ENCODE measurements at places on chromosomes 16 and 17.

GRCh38 chr17:8472663-8473062 lies 37.0 kb downstream of the NDEL1 start:
- DNase-seq: no peak

- no peak for DNase-seq
These were observed 20.6 kb downstream of the METTL22 start for GRCh38 chr16:8642146-8642545.

- DNase-seq: no peak
These were observed 53.6 kb downstream of the WNT3 start for GRCh38 chr17:46764709-46765401.

DNA sequence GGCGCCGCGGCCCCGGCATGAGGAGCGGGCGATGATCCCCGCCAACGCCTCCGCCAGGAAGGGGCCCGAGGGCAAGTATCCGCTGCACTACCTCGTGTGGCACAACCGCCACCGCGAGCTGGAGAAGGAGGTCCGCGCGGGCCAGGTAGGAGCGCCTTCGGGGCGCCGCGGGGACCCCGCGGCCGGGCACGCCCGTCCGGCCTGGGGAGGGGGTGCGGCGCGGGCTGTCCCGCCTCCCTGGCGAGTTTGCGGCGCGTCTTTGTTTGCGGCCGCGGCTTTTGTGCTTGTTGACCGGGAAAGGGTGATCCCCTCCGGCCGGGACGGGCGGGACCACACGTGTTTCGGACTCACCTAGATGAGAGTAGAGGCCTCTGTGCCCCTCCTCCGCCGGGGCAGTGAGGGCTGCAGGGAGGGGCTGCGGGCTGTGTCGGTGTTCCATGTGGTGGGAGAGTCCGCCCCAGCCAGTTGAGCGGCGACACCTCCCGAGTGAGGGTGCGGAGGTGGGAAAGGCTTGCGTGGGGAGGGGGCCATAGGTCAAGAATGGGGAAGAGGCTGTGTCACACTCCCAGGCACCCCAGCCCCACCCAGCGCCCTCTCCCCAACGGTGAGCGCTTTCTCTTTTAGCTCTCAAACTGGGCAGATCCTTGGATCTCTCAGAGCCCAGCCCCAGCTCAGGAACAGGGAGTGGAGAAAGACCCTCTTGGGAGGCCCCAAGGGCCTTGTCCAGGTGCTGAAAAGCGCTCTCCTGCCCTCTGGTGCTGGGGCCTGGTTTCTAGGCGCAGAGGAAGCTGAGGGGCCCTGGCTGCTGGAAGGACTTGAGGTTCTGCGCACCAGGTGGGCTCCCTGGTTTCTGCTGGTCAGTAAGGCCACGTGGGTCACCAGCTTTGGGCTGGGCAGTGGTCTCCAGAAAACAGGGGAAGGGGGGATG lies 923 bp downstream of the ANKRD13B start:
- DNase-seq: no peak

DNA sequence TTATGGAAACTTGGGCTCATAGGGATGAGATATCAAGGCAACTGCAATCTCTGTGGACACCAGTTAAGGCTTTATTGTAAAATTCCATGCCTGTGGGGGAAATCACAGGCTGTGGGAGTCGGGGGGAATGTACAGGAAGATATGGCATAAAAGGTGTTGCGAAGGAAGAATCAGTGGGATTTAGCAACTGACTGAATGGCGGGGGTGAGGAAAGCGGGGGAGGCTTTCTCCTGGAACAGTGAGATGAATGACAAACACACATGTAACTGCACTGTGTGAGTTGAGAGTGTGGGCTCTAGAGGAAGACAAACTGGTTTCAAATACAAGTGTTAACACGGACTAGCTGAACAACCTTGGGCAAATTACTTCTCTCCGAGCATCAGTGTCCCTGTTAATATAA lies 143.7 kb downstream of the PRKCB start:
- no peak for DNase-seq

DNA sequence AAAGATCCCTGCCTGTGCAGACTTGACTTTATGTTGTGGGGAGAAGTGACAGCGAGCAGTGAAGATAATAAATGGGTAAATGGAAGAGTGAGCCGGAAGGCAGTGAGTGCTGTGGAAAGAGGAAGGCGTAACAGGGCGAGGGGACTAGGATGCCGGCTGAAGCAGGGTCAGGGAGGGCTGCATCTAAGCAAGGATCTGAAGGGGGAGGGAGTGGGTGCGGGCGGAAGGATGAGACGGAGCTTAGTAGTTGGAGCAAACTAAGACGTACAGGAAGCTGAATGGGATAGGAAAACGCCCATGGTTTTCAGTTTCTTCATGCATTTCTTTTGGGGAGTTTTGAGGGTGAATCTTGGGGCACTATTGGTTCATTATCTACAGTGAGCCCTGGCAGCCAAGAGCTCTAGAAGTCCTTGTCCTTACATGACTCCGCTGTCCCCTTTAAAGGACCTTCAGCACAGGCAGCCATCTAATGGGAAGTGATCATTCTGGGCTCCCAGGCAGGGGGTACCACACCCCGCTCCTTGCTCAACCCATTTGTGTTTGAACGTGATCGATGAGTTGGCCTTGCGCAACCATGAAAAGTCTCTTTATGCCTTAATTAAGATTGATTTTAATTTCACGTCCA lies 10.4 kb upstream of the NAT9 start:
- no peak for DNase-seq

GRCh38 chr17:57404073-57404472 lies 147.8 kb downstream of the MSI2 start:
- no peak for DNase-seq

DNA sequence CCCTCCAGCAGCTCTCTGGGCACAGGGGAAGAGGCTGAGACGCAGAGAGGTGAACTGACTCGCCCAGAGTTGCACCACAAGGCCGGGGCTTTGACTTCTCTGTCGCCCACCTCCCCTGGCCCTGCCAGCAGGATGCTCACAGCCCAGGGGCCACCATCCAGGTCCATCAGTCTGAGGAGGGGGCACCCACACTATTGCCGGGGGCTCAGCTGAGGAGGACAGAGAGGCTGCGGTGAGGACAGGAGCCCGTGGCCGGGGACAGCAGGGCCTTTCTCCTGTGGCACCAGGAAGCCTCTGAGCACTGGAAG lies 32.6 kb downstream of the KDM8 start:
- no peak for DNase-seq

GRCh38 chr17:11598274-11599221 lies at the start of gene DNAH9:
Gene DNAH9 (plus strand): TSS chr17:11598470. CDS start chr17:11598499, 29 bp downstream.
- DNase-seq: peak; percentile 15

DNA sequence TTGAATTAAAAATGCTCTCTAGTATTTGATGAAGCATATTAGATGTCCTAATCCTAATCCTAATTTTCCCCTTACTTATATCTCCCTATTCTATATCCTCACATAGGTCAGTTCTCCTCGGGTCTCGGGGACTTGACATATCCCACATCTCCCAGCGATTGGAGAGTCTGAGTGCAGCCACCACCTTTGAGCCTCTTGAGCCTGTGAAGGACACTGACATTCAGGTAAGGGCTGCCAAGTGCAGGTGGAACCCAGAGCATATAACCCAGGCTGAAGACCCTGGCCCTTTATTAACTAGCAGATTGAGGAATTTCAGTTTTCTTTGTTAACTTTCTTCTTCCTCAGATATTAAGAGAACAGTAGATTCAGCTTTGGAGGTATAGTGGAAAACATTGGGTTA lies 28.5 kb downstream of the NUP93 start:
- no peak for DNase-seq

- no peak for DNase-seq
These were observed 158.9 kb downstream of the IRX5 start for GRCh38 chr16:55089600-55089999.

DNA sequence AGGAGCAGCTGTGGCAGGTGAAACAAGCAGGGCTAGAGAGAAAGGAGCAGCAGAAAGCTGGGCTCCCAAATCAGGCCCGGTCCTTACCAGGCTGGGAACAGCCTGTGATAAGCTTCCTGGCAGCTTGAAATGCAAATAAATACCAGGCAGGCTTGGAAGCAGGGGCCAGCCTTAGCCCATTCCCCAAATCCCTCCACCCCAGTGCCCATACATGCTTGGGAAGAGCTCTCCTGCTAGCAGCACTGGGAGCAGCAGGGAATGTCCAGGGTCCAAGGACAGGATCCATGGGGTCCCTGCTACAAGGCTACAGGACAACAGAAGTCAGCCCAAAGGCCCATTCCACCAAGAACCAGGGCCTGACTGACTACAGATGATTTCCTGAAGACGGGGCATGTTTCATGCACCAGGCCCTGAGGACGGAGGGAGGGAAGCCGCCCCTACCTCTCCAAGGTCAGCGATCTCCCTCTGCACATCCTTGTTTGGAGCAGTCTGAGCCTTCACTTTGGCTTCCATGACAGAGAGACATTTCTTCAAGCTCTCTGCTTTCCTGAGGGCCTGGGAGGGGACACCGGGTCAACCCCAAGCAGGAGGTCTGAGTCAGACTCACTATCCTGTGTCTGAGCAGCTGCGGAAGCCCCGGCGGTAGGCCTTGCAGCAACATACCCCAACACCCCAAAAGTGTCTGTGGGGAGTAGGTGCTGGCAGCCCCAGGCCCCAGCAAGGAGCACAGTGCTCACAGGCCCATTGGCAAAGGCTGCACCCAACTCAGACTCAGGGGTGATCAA lies 2.6 kb upstream of the EXOSC6 start:
- DNase-seq: no peak

DNA sequence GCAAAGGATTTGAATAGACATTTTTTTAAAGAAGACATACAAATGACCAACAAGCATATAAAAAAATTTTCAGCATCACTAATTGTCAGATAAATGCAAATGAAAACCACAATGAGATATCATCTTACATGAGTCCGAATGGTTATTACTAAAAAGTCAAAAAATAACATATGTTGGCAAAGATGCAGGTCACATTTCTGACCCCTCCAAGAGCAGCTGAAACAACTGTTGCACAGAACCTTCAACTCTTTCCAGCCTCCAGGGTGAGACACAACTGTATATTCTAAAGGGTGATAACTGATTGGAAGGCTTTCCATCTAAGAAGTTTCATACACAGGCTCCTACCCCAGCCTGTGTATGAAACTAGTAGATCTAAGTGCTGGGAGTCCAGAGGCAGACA lies 51.9 kb downstream of the SLFN5 start:
- DNase-seq: no peak

DNA sequence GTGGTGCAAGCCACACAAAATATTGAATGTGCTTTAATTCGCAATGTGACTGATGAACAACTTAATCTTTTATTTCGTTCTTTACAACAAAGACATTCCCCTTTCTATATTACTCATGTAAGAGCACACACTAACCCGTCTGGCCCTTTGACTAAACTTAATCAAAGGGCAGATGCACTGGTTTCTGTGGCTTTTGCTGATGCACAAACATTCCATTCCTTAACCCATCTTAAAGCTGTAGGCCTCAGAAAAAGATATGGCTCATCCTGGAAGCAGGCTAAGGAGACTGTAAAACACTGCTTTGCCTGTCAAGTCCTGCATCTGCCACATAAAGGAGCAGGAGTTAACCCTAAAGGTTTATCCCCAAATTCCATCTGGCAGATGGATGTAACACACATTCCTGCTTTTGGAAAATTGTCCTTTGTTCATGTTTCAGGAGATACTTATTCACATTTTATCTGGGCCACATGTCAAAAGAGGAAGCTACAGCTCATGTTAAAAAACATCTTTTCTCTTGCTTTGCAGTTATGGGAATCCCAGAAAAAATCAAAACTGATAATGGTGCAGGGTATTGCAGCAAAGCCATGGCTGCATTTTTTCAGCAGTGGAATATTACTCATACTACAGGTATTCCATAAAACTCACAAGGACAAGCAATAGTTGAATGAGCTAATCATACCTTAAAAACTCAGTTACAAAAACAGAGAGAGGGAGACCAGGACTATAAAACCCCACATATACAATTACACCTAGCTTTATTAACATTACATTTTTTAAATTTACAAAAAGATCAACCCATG lies 137.2 kb downstream of the AHSP start:
- DNase-seq: no peak

DNA sequence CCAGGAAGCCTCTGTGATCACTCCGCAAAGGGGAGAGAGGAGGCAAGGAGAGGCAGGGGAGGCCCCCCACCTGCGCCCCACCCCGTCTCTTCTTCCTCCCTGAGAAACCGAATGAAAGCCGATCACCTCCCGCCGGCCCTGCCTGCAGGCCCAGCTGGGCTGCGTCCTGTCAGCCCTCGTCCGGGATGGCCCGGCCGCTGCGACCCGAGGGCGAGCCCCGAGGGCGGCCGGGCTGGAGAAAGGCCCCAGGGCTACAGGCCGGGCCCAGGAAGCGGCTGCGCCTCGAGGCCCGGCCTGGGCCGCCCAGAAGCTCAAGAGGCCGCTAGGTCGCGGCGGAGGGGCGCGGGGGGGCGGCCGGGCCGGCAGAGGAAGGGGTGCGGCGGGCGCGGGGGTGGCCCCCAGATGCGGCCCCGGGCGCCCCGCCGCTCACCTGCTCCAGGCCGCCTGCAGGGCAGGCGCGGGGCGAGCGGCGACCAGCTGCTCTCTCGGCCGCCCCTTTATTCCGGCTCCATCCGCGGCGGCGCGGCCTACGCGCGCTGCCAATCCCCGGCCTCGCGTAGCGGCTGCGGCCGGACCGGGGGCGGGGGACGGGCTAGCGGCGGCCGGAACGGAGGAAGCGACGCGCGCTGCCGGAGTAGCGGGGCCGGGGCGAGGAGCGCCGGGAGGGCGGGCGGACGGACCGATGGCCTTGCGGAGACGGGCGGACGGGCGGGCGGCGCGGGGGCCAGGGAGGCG lies at the start of gene ZNF319:
ZNF319 (minus strand) TSS at position 702 of the 735 bp plus-strand sequence. CDS start 2,407 bp downstream, outside the sequence.
- DNase-seq: peak; percentile 18

- DNase-seq: no peak
These were observed 15.4 kb downstream of the IRF8 start for GRCh38 chr16:85914423-85914794.

- DNase-seq: peak; percentile 38
These were observed at the start of gene CACNG3 for GRCh38 chr16:24255456-24256371. Gene CACNG3 (plus strand): TSS chr16:24256335. CDS start chr16:24256755, 420 bp downstream.
